ENCODE measurements at places on chromosomes 6 and 20.

DNA sequence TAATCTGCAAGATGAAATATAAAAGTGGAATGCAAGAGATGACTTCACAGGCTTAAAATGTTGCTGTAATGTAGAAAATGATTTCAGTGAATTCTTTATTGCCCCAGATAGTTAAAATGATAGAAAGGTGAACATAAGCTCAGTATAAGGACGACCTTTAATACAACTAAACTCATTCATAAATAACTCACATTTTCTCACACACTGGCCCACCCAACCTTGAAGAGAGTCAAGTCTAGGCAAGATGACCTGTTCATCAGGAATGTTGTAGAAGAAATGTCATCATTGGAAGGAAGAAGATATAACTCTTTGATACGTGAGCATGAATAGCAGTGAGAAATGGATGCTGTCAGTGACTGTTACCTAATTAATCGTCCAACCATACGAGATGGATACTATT lies 111.1 kb upstream of the SASH1 start:
- DNase-seq = no peak

- DNase-seq = no peak
Observed at GRCh38 chr6:170067923-170068360, 222.9 kb downstream of the DLL1 start.

DNA sequence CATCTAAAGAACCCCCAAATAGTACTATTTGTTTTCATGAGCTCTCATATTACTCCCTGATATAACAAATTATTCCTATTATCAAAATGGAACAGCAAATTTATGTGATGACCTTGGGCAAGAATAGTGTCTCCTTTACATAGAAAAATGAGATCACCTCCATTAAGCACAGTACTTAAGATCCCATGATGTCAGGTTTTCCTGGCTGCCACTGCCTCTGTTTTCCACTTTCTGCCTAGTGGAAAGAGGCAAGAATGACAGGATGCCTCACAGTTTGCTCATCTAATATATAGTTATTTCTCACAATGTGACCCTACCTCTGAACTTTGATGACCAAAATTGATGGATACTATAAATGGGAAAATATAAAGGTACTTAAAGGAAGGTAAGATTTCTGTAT lies 260.1 kb upstream of the SGK1 start:
- no peak for DNase-seq

GRCh38 chr6:52522151-52522626 lies 54.7 kb downstream of the TRAM2 start:
- DNase-seq = no peak

DNA sequence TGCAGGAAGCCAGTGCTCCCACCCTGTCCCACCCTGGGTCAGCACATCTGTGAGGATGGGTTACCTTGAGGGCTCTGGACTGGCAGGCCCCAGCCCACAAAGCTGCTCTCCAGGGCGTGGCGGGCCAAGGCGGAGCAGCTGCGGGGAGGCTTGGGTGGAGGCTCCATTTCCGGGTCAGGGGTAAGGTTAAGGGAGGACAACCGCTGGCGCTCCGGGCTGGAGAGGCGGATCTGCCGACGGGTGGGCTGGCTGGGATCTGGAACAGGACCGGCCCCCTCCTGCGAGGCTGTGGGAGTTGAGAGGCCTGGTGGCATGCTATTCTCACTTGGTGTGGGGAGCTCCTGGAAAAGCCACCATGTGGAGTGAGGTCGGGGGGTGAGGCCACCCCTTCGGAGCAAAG lies 5.5 kb downstream of the SMPD2 start:
- no peak for DNase-seq
